ENCODE measurements at places on chromosomes 1 and 21.

- no peak for DNase-seq
These were observed 107.4 kb upstream of the ESRRG start for GRCh38 chr1:216830424-216831210.

DNA sequence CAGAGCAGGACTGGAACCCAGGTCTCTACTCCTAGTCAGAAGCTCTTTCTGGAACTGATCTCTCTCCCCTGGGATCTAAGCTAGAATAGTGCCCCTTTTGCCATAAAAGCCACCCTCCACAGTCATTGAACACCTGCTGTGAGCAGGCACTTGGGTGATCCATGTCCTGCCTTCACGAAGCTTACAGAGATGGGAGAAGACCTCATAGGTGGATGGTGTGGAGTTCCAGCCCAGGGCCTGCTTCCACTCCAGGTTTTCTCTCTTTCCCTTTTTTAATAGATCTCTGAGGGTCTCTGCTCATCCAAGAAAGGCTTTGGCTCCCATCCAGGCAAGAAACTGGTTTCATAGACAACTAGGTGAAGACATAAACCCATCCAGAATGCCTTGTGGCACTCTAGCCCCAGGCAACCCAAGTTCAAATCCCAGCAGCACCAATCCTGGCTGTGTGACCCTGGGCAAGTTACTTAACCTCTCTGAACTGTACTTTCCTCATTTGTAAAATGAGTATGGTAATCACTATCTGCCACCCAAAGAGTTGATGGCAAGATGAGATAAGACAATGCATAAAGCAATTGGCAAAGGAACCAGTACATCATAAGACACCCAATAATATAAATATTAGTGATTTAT is 46.4 kb upstream of the TMEM51 start:
- no peak for DNase-seq

DNA sequence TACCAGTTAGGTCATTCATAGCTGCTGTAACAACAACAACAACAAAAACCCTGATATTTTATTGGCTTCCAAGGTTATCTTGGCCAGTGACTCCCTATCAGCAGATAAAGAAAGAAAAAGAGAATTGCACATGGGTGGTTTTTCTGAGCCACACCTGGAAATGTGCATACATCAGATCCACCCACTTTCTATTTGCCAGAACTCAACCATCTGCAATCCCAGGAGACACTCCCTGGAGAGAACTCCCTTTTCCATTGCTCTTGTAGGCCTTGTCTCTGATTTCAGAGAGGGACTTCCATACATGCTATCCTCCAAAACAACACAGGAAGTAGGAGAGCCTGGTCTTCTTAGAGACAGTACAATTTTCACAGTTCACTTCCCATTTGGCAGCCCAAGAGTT is 74.9 kb upstream of the ZC3H11B start:
- no peak for DNase-seq

DNA sequence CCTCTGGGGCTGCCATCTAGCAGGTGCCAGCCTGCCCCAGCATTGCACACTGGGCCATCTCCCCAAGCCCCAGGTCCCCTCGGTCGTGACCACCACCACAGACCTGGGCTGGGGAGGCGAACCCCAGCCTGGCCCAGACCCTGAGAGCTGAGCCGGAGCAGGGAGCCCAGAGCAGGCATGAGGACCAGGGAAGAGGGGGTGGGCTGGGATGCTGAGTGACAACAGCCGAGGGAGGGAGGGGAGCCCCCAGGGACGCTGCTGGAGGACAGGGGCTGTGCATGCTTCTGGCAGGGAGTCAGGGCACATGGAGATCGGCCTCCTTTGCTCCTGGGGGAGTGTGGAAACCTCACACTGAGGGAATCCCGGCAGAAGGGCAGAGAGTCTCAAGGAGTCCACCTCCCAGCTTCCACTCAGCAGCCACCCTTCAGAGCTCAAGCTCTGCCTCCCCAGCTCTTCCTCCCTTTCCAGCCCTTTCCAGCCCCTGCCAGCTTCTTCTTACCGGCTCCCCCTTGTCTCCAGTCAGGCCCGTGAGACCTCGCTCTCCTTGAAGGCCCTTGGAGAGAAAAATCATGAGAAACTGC is 23.7 kb upstream of the PEF1 start:
- DNase-seq = no peak

- no peak for DNase-seq
These were observed 1.5 kb downstream of the KCNA2 start for GRCh38 chr1:110604586-110605148.

- peak; percentile 64 for DNase-seq
These were observed 14.9 kb downstream of the TTC34 start for GRCh38 chr1:2786329-2787162.

- no peak for DNase-seq
These were observed 1.4 kb downstream of the MEGF6 start for GRCh38 chr1:3609769-3610526.

- DNase-seq = no peak
These were observed 5.6 kb upstream of the TSPEAR start for GRCh38 chr21:44716984-44717383.

DNA sequence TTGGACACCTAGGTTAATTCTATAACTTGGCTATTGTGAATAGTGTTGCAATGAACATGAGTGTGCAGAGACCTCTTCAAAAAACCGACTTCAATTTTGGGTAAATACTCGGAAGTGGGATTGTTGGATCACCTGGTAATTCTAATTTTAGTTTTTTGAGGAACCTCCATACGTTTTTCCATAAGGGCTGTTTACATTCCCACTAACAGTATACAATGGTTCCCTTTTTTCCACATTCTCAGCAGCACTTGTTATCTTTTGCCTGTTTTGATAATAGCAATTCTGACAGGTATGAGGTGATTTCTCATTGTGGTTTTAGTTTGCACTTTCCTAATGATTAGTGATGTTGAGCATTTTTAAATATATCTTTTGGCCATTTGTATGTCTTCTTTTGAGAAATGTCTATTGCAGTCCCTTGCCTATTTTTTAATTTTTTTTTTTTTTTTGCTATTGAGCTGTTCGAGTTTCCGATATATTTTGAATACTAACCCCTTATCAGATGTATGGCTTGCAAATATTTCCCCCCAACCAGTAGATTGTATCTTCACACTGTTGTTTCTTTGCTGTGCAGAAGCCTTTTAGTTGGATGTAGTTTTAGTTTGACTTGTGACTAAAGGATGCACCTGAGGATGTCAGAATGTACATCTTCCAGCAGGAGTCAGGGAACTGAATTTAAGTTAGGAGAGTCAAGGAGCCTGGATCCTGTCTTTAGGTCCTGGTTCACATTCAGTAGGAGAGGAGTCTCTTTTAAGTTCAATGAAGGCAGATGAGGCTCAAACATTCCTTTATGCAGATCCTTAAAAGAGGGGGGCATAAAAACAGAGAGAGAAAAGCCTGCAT is 120.0 kb downstream of the S1PR1 start:
- no peak for DNase-seq

DNA sequence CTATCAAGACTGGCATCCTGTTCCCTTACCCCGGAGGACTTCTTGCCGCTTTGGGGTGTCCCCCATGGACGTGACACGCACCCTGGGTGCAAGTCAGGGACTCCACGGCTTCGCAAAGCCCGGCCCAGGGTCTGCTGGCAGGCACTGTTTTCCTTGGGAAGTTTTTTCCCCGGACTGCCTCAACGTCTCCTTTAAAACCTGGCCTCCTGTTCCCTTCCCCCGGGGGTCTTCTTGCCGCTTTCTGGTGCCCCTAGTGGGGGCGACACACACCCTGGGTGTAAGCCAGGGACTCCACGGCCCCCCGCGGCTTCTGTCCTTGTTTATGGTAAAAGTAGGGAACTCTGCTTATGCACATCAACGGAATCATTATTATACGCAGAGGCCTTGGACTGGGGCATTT is 136.6 kb downstream of the LIPI start:
- no peak for DNase-seq

GRCh38 chr21:42071146-42071737 is at the start of gene UMODL1:
Gene UMODL1 (plus strand): TSS chr21:42071317. CDS start chr21:42071317, 0 bp downstream.
- DNase-seq = no peak

DNA sequence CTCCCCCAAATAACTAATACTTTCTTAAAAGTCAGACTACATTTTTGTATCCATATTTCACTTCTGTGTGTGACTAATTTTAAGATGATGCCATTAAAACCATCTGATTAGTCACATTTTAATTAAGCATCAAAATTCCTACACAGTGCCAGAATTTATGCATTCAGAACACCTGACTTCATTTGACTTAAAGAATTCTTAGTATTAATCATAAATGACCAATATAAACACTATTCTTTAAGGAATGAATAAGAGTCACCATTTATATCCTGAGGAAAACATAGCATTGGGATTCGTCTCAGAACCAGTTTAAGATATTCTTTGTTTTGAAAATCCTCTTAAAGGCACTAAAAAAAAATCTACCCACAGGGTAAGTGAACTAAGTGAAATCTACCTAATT is 37.0 kb downstream of the TM2D1 start:
- no peak for DNase-seq

GRCh38 chr1:154550070-154550469 is 8.4 kb downstream of the UBE2Q1 start:
- no peak for DNase-seq

DNA sequence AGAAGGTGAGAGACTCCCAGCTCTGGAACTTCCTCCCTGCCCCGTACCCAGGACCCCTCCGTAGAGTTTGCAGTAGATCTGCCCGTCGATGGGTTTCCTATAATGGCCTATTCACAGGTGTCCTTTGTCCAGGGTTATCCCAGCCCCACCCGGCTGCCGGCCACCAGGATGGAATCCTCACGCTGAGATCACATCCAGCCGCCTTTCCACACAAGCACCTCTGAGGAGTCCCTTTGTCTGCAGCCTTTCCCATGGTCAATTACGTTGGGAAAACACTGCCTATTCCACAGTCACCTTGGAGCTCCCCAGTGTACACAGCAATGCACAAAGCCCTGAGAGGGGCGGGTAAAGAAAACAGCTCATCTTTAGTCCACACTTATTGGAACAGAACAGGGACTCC is 190.0 kb upstream of the EDN2 start:
- DNase-seq = no peak

- no peak for DNase-seq
These were observed 469.3 kb downstream of the LTN1 start for GRCh38 chr21:28523367-28523766.

GRCh38 chr1:228060458-228061190 is 21.9 kb upstream of the ARF1 start:
- DNase-seq = no peak

DNA sequence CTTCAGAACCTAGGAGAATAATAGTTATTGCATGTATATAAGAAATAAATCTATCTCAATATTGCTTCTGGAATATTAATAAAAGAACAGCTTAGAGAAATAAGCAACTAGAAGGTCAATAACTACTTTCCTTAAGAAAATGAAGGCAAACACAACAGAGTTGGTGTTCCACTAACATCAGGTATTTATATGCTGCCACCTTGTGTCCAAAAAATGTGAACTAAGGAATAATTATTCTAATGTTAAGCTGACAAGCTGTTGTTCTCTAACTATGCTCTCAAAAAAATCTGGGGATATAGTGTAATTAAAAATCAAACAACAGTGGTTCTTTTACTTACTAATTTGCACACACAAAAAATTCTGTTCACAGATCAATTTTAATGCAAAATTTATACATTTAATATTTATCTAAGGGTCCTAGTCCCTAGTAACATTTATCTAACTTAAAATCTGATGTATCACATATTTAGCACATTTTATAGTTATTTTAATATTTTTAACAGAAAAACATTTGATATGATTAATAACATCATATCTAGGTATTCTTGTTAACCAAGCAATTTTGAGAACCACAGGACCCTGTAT is 39.6 kb downstream of the UCHL5 start:
- peak; percentile 30 for DNase-seq

DNA sequence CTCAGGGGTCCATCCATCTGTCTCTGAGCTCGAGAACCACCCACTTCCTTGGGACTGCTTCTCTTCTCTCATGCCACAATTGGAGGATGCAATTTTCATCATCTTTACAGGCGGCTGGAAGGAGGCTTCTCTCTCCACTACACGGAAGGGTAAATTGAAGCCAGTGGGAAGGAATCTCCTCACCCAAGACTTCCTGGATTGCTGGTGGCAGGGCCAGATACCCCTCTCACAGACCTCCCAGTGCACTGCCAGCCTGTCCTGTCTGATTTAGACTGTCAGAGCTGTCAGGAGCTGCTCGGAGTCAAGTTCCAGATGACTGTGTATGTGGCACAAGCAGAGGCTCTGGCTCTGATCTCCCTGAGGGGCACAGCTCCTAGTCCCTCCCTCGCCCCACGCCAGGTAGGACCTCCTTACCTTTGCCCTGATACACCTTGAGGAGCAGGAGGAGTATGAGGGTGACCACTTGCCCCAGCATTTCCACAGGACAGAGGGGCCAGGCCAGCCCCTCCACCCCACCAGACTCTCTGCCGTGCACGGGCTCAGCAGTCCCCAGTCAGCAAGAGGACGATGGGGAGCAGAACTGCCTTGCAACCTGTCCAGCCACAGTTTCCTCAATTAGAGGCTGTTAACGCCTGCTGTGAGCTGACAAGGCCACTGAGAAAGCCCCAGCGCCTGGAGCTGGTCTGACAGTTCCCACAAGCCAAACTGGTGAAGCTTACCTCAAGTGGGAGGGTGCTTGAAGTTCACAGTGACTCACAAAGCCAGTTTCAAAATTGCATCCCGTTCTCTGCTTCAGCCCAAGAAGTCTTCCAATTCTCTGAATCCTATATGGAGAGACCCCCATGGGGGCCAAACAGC is at the start of gene CD244:
Gene CD244, minus strand, starts transcription at position 685 of the 858 bp plus-strand sequence. Its CDS starts 210 bp downstream, at position 475.
- peak; percentile 49 for DNase-seq

DNA sequence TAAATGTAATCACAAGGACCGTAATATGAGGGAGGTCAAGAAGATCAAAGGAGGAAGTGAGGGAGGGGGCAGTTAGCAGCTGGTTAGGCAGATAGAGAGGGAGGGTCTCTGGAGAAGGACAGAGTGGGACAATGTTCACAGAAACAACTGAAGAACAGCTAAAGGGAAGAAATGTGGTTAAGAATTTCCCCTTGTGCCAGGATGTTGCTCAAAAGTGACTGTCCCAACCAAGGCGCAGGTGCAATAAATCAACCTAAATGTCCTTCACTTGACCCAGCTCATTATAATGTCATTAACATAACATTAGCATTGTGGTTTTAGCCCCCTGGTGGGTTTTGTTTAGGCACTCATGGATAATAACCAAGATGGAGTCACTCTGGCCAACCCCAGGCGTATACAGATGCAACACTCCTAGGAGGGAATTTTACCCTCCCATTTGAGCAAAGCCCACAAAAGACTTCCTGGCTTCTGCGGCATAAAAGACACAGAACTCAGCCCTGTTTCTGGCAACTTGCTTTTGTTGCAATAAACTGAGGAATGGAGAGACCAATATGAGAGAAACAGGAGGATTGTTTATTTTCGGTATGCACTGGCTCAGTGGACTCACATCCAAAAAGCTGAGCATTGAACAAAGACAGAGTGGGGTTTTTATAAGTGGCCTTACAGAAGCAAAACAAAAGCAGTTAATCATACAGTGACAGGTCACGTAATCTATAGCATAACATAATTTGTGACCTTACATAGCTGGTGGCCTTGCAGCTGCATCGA is 7.3 kb upstream of the CA6 start:
- DNase-seq = no peak
